ENCODE measurements at places on chromosomes 12 and 14.

DNA sequence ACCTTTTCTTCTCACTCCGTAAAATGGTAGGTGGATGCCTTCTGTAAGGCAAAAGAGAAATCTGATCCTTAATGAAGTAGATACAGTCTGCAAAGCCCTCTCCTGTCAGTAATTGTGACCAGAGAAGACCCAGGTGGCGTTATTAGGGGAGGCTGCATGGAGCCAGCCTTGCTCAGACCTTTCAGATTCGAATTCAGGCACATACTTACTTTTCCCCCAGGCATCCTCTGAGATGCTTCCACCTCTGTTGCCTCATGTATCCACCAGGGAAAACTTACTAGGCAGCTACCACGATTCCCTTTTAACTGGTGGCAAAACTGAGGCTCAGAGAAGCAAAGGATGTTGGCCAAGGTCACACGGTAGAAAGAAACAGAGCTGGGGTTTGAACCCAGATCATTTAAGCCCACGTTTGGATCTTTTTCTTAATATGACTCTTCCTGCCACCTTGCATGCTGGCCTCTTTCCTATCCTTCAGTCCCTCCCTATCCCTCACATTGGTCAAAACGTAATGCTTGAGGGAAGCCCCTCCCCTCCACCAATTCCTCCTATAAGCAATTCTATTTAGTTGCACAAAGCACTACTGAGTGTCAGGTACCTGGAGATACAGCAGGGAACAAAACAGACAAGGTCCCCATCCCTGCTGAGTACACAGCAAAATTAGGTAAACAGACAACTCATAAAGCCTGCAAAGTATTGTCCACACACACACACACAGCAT is 179.4 kb downstream of the KSR2 start:
- no peak for DNase-seq

DNA sequence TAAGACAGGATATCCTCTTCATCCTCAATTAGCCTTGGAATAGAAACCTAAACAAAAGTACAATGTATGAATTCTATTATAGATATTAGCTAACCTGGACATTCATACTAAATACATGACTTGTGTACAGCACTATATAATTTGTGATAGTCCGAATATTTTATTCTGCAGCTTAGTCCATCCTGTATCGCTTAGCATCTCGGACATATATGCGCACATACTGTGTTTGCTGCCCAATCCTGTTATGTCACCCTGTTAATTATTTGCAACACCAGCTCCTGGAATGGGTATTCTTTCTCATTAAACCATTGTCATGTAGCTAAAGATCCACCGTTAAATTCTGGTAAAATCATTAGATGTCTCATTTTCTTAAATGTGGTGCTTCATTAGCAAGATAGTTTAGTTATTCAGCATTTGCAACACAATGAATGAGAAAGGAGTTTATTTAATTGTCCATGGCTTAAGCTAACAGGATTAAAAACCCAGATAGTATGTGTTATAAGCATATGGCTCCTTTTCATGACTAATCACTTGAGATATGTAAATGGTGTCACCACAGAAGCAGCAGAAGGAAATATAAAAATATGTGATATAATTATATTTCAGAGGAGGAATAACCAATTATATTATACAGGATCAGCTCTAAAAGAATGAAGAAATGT is 156.0 kb upstream of the ARHGAP5 start:
- no peak for DNase-seq

GRCh38 chr12:33383503-33383902 is 56.1 kb downstream of the SYT10 start:
- no peak for DNase-seq

DNA sequence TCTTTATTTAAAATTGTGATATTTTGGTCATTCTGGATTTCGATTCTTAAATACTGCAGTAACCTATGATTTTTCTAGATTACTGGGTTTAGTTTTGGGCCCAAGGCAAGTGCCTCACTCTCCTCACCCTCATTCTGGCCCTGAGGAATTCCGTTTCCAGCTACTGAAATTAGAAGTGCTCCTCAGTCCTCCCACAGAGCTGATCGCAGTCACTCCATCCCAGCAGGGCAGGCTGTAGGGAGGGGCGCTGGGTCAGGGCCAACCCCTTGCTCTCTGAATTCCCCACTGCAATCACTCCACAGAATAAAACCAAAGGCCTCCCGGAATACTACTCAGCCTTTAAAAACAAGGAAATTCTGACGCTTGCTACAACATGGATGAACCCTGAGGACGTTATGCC is 66.5 kb upstream of the DIO3 start:
- DNase-seq, result no peak

DNA sequence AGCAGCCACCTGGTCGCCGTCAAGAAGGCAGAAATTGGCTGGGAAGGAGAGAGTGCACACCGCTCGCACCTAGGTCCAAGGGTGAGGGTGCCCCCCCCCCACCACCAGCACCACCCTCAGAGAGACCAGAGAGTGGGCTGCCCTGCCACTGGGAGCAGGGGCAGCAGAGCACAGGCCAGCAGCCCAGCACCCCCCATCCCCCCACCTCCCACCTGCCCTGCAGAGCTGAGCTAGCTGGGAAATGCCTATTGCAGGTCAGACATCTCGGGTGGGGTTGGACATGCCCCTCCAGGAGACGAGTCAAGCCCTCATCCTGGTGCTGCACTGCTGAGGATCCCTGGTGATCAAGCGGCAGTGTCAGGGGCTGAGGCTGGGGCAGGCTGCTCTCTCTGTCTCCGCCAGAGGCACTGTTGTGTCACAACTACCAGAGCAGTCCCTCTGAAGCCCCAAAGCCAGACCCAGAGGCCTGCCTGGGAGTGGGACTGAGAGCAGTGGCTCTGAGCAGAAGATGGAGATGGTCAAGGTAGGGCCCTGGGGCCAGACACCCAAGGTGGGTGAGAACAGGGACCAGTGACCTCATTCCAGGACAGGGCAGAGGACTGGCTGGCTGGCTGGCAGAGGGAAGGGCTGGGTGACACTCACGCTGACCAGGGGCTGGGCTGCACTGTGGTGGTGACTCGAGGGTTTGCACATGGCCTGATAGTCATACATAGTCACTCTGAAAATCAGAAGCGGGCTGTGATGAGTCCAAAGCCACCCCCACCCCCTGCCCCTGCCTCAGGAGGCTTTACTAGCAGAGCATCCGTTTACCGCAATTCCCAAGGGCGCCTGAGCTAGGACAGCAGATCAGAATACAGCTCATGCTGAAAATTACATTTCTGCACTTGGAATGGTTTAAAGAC is 19.7 kb upstream of the LRTM2 start:
- DNase-seq, result peak; percentile 56
